ENCODE measurements at places on chromosomes 7 and 10.

GRCh38 chr7:140322759-140323158, 75.6 kb downstream of the SLC37A3 start:
- no peak for DNase-seq

DNA sequence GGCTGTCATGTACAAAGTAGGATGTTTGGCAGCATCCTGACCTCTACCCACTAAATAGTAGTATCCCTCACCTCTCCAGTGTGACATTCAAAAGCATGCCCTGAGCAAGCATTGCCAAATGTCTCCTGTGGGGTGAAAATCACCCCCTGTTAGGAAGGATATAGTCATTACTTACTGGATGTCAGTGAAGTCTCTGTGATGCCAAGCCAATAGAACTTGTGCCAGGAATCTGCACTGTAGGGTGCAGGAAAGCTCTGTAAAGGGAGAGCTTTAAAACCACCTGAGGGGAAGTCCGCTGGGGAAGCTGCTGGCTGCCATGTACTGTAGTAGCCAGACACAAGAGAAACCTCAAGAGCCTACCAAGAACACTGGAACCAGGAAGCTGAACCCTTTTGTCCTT, 170.7 kb upstream of the DKK1 start:
- DNase-seq = no peak

- no peak for DNase-seq
Measured at GRCh38 chr7:125424721-125425120, 495.1 kb upstream of the POT1 start.

DNA sequence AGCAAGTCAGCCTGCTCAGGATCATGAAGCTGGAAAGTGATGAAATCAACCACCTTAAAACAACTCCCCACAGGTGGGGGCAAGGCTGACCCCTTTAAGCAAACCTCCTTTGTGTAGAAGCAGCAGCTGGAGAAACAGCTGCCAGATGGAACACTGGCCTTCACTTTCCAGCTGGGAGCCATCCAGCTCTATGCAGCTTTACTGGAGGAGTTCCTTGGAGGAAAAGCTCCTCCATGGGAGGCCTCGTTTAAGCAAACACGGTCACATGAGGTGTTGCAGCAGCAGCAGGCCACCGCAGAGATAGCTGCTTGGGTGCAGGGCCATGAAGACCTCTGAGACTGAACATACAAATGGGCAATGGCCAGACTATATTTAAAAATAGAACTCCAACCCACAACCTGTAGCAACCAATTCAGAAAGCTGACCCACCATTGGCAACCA, 13.0 kb upstream of the DLG5 start:
- DNase-seq = no peak

DNA sequence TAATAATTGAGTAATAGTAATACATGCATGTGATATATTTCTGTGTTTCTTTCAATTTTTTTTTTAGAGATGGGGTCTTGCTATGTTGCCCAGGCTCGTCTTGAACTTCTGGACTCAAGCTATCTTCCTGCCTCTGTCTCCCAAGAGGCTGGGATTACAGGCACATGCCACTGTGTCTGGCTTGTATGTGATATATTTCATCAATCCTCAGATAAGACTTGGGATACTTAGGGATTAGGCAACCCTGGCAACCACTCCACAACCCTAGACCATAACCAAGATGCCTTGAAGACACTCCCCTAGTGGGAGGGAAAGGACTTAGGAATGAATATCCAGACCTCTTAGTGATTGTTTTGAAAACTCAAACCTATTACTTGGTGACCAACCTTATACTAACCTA, 154.8 kb downstream of the CCDC3 start:
- DNase-seq = no peak

DNA sequence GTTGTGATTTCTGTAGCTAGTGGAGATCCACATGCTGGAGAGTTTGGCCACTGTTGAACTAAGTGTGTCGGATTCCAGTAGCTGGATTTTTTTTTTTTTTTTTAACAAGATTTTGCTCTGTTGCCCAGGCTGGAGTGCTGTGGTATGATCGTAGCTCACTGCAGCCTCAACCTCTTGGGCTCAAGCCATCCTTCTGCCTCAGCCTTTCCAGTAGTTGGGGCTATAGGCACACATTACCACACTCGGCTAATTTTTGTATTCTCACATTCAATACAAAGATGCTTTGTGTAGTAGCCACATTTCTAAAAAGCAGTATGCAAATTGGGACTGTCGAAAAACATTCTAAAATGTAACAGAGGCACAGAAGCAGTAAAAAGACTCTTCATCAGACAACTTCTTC, 63.5 kb downstream of the RABGEF1 start:
- no peak for DNase-seq

- no peak for DNase-seq
Measured at GRCh38 chr7:102431617-102432298, 1.6 kb upstream of the ORAI2 start.

- DNase-seq = no peak
Measured at GRCh38 chr7:105935250-105935649, 27.8 kb upstream of the CDHR3 start.

DNA sequence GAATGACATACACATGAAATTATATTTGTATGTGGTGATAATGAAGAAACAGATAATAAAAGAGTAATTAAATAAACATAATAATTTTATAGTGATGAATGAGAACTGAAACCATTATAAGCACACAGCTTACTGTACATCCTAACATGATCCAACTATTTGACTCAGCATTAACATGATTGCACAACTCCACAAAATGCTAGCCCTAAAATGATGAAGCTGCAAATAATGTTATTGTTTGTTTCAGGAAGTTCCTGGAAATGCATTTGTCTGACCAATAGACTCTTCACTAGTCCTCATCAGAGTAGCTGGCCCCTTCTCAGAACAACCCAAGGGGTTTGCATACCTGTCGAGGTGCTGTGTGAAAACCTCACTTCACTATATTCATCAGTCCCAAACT, 115.5 kb downstream of the RTKN2 start:
- DNase-seq = no peak

- peak; percentile 4 for DNase-seq
Measured at GRCh38 chr7:27606270-27607209, 56.1 kb downstream of the HIBADH start.

Data from hepatic stellate cell (primary cell).